Right lobe of liver (tissue), 6 donors: ENCODE measurements at places on chromosomes 7 and 10.
A peak's percentile ranks its signal among the peaks of the same experiment; 100 is the strongest.

- H3K4me3 ChIP-seq: peak overlapping the region; percentile 82
- H3K27me3 ChIP-seq: no peaks in the 10 kb centered on the region
- peaks cover 14% of the 10 kb centered on the region for H3K4me1 ChIP-seq
- DNase-seq: peak; percentile 50
Measured at GRCh38 chr10:92692080-92692671, 2.4 kb downstream of the HHEX start.

DNA sequence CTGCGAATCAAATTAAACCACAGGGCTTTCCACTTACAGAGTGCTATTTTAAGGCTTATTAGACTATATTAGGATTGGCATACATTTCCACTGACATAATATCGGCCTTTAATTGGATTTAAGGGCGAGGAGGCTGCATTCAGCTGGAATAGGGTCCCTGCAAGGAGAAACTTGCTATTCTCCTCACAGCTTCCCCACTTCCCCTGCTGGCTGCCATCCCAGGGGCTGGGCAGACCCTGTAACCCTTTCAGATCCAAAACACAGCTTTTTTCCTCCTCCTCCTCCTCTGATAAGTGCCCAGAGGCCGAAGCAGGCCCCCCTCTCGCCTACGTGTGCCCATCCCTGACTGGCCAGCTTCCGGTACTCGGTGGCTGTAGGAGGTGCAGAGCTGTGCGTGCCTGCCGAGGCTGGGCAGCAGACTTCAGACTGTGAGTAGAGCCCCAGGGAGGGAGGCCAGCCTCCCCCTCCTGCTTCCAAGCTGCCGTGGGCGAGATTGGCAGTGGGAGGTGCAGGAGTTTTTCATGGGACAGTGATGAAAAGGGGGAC is 224.2 kb downstream of the PLXNA4 start:
- DNase-seq: no peak
- no peak overlapping the region for H3K27ac ChIP-seq
- H3K4me1 ChIP-seq: no peaks in the 10 kb centered on the region
- no peaks in the 10 kb centered on the region for H3K36me3 ChIP-seq
- no peaks in the 10 kb centered on the region for H3K27me3 ChIP-seq

DNA sequence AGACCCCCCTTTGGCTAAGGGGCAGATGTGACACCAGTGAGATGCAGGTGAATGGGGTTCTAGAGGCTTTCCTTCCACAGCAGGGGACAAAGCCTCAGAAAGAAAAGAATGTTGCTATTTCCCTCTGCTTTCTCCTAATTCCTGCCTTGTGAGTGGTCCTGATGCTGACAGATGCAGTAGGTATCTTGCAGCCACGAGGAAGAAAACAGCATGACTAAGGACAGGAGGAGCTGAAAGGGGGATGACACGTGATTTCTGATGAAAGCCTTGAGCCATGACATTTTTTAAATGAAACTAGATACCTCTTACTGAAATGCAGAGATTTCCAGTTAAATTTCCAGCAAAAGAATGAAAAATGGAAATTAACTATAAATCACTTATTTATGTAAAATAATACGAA is 92.4 kb downstream of the C1GALT1 start:
- no peaks in the 10 kb centered on the region for H3K27me3 ChIP-seq
- no peaks in the 10 kb centered on the region for H3K4me1 ChIP-seq
- no peak for DNase-seq
- H3K27ac ChIP-seq: no peak overlapping the region

DNA sequence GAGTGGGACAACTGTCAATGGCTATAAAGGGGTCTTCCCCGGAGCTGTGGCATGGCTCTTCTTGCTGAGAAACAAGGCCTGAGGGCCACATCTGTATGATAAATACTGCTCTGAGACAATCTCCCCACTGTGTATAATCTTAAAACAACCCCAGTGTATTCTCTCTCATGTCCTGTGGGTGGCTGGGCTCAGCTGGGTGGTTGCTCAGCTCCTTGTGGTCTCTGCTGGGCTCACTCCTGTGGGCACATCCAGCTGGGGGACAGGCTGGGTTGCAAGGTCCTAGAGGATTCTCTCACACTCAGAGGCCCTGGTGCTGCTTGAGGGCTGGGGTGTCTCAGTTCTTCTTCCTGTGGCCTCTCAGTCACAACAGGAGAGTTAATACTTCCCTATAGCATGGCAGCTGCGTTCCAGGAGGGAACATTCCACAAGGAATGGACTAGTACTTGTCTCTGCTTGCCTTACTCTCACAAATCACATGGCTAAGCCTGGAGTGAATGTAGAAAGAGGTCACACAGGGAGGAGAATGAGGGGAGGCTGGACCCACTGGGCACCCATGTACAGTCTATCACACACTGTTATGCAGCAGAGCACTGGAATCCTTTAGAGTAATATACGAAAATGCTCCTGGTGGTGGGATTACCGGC is 4.5 kb upstream of the EEPD1 start:
- no peak for DNase-seq
- H3K36me3 ChIP-seq: no peaks in the 10 kb centered on the region
- H3K27me3 ChIP-seq: no peaks in the 10 kb centered on the region
- no peak overlapping the region for H3K4me3 ChIP-seq
- peaks cover 31% of the 10 kb centered on the region for H3K4me1 ChIP-seq
